Effector memory CD8-positive, alpha-beta T cell (primary cell): ENCODE measurements at places on chromosomes 6 and 20.

- DNase-seq, result no peak
Measured at GRCh38 chr20:11110535-11110934, 436.7 kb upstream of the JAG1 start.

- DNase-seq, result no peak
Measured at GRCh38 chr6:31718265-31718664, 3.1 kb downstream of the LY6G6D start.

GRCh38 chr6:65231616-65232015 is 475.4 kb downstream of the EYS start:
- DNase-seq, result no peak

DNA sequence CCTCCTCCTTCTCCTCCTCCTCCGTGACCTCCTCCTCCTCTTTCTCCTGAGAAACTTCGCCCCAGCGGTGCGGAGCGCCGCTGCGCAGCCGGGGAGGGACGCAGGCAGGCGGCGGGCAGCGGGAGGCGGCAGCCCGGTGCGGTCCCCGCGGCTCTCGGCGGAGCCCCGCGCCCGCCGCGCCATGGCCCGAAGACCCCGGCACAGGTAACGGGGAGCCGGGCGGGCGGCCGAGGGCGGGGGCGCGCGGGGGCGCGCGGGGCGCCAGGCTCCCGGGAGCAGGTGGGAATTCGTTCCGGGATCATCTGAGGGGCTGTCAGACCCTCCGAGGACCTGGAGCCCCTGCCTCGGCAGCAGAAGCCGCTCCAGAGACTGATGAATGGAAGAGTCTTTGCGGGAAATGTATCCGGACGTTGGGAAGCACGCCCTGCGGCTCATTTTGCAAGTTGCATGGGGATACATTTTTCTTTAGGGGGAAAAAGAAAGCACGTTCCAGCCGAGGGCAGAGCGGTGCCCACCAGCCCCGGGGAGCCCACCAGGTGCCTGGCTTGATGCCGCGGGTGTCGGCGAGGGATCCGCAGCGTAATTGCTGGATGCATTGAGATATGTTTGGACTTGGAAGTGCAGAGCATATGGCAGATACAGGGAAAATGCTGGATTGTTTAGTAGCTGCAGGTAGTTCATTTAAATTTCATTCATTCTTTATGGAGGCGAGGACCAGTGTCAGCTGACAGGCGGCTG is 394 bp downstream of the MYB start:
- no peak for DNase-seq

GRCh38 chr6:157773248-157773773 is 49.7 kb upstream of the SNX9 start:
- no peak for DNase-seq

- DNase-seq, result no peak
Measured at GRCh38 chr6:109301418-109301817, 80.8 kb downstream of the CD164 start.

- DNase-seq, result no peak
Measured at GRCh38 chr6:54192993-54193392, 81.8 kb downstream of the MLIP start.

DNA sequence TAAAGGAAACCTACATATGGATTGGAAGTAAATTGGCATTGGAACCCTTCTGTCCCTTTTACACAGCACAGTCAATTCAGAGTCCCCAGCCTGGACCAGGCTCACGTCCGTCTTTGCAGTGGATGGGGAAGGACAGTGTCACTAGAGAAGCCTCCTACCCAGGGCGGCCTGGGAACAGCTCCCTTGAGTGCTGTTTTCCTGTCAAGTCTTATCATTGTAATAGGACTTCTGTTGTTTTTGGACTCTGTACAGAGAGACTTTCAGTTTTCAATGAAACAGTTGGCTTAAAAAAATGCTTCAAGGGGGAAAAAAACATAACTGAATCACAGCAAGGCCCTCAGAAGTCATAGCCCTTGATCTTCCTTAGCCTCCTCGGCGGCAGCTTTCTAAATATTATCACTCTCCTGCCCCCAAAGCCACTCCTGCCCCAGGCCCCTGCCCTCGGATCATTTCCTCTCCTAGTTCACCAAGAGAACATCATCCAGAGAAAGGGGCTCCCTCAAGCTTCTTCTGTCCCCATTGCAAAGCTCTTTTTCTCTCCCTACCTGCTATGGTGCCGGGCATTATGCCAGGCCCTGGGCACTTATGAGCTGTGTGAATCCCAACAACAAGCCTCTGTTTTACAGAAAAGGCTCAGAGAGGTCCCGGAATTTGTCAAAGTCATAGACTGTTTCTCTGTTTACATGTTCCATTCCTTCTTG is 37.8 kb upstream of the CNKSR3 start:
- DNase-seq, result no peak

DNA sequence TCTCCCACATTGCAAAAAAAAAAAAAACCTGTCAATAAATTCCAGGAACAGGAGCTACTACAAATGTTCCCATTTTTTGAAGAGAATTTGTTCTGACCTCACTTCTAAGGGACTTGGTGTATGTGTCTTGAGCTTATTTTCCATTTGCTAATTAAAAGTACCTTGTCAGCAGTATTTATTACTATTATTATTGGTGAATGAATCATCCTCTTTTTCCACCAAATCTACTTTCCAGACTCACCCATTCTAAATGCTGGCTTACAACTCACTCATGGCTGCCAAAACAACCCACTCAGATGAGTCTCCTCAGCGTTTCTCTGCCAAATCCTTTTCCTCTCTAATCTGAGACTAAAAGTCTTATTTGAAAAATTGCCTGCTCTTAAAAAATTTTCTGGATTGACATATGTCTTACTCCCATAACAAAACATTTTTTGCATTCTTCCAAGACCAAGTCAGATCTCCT is 33.2 kb upstream of the TASP1 start:
- DNase-seq, result no peak

GRCh38 chr6:31954511-31954910 is 4.3 kb downstream of the NELFE start:
- no peak for DNase-seq
